Retina (tissue), 1 donor: ENCODE measurements at places on chromosomes 2 and 18.

DNA sequence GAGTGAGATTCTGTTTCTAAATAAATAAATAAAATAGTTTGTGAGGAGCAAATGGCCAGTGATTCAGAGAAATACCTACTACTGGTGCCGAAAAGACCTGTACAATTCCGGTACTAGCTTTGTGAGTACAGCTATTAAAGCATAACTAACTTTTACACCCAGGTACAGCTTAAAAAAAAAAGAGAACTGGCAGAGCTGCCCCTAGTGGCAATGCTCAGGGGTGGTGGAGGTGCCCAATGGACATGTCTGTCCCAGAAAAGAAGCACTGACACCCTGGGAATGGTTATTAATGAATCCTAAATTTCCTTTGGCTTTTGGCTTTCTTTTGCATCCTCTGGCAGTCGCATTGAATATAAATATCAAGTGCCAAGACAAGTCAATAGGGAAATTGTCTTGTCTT lies 87.0 kb downstream of the LIPG start:
- no peak for DNase-seq

DNA sequence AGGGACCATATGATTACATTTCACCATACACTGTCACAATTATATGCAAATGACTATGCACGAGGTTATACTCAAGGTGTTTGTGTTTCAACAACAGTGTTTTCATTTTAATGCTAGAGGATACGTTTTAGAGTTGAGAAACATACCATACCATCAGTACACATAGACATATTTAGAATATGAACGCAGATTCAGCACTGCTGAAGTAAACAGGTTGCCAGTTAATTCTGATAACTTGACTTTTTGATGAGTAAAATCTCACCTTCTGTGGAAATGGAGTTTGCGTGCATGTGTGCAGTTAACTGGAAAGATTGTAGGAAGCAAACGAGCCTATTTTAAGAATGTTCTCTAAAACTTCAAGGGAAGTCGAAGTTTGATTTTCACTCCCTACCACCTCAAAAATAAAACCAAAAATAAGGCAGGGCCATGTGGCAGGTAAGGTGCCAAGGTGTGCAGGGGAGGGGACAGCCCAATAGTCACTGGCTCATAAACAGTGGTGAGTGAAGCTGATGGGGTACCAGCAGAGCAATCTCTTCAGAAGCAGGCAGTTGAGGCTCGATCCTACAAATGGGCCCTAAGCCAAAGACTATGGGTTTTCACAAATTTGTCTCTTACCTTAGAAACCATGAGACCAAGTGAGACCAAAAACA lies 213.1 kb downstream of the IKZF2 start:
- DNase-seq = no peak

DNA sequence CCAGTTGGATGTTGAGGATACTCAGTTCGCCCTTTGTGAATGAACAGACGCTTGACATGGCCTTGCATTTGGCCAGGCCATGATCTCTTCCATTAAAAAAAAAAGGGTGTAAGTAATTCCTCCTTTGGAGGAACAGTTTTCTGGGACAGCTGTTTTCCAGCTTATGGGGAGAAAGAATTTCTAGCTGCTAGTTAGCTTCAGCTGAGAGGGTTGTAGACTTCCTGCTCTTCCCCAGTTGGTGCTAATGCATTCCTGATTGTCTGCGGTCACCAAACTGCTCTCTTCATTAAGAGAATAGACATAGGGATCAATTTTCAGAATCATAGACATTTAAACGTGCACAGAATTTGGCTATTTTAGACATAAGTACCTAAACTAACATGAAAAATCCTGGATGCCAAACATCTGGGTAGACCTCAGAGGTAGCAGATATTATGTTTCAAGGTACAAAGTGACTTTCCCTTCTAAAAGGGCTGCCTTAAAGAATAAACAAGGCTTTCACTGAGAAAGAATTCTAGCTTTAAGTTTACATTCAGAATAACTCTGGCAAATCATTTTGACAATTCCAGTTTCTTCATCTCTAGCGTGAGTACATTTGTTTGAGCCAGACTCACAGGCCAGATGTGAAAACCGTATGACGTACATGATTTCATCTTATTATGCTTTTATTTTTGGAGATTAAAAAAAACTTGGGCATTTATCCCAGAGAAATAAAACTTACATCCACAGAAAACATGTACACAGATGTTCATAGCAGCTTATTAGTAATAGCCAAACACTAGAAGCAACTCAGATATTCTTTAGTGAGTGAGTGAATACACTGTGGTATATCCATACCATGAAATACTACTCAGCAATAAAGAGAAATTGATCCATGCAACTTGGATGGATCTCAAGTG lies 71.2 kb downstream of the MAIP1 start:
- DNase-seq = no peak

DNA sequence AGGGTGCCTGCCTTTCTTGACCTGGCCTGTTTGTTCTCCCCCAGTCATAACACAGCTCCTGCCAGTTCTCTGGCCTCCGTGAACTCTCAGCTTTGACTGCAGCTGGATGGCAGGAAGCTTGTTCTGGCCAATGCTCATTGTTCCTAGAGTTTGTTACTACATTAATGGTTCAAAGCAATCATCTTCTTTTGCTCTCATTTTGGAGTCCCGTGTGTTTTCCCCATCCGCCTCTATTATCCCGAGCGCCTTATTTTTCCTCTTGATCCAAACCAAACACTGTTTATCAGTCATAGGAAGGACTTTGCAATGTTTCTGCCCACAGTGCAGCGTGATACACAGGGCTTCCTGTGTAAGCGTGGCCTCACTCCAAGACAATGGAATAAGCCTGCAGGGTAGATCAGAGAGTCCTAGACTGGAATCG lies 184.3 kb upstream of the APCDD1 start:
- DNase-seq = no peak

DNA sequence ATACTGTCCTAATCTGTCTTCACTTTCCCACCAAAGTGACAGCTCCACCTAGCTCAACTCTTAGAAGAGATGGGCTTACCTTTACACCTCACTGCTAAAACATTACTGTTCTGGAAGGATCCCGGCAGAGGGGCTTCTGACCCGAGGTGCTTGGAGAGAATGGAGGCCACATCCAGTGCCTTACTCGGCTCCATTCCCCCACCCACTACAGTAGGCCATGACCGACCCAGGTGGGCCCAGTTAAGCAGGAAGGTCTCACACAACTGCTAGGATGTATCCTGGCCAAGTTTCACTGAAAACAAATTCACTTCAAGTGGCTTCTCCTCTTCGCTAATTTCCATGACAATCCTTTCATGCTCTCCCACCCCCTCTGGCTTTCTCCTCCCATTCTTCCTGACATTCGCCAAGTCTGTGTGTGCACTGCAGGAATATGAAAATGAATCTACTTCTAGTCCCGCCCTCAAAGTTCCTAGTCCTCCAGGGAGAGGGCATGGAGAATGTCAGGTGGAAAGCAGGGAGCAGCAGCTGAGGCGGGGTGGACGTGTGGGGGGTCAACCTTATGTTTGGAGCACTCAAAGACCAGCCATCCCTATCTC lies 11.8 kb downstream of the WIPF1 start:
- no peak for DNase-seq

DNA sequence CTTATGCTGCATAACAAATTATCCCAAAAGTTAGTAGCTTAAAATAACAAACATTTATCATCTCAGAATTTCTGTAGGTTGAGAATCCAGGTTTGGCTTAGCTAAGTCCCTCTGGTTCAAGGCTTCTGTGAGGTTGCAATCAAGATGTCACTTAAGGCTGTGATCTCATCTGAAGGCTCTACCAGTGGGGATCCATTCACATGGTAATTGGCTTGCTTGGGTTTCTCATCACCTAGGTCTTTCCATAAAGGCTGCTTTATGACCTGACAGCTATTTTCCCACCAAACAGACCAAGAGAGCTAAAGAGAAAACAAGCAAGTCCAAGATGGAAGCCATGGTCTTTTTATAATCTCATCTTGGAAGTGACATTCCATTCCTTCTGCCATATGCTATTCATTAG lies 137.3 kb downstream of the DTNA start:
- DNase-seq = no peak

DNA sequence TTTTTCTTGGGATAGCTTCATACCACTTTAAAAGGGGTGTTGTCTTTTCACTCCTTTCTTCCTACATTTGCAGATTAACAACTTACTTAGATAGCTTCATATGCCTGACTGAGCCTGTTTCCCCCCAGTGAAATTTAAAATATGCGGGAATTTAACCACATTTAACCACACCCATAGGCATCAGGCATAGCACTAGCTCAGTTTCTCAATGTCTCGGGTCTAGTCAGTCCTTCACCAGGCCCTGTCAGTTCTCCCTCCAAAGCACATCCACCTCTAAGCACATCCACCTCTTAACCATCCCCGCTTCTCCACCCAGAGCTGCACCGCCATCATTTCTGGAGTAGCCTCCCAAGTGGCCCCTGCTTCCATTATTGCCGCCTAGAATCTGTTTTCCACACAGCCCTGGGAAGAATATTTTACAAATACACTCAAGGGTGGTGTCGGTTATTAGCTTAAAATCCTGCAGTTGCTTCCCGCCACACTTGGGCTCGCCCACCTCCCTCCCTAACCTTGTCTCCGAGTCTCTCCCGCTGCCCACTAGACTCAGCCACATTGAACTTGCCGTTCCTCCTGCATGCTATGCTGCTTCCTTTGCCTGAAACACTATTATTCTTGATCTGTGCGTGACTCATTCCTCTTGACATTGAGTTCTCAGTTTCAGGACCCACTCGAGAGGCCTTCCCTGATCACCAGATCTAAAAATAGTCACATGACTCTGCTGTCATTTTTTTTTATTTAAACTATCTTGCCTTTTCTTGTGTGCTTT lies 68.3 kb downstream of the SPTBN1 start:
- DNase-seq = no peak

DNA sequence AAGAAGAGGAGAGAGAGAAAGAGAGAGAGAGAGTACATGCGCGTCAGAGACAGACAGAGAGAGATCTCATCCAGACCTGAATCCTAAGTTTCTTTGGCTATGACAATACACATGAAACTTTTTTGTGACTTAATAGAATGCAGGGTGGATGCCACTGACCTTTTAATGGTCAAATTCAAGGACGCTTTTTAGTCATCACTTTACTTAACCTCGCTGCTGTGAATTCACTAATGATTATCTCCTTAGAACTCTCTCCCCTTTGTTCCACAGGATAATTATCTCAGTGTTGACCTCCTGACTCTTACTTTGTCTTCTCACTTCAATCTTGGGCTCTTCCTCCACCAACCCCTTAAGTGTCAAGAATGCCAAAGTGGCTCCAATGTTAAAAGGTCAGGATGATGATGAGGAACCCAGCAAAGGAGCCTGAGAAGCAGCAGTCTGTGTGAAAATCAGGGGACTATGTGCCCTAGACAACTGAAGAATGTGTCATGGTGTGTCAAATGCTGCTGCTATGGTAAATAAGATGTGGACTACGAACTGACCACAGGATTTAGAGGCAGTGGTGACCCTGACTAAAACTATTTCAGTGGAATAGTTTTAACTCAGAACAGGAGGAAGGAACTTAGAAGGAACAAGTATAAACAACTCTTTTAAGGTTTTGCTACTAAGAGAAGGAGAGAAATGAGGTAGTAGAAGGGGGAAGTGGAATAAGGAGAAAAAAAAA lies 382.1 kb downstream of the ZEB2 start:
- no peak for DNase-seq

GRCh38 chr2:221200184-221200839 lies 371.8 kb downstream of the EPHA4 start:
- DNase-seq = no peak

GRCh38 chr18:77899972-77900754 lies 650.5 kb downstream of the GALR1 start:
- DNase-seq = peak; percentile 79

- no peak for DNase-seq
Measured at GRCh38 chr2:181465676-181466375, 8.6 kb downstream of the ITGA4 start.

- peak; percentile 92 for DNase-seq
Measured at GRCh38 chr2:71129902-71130151, 202 bp downstream of the MCEE start.

DNA sequence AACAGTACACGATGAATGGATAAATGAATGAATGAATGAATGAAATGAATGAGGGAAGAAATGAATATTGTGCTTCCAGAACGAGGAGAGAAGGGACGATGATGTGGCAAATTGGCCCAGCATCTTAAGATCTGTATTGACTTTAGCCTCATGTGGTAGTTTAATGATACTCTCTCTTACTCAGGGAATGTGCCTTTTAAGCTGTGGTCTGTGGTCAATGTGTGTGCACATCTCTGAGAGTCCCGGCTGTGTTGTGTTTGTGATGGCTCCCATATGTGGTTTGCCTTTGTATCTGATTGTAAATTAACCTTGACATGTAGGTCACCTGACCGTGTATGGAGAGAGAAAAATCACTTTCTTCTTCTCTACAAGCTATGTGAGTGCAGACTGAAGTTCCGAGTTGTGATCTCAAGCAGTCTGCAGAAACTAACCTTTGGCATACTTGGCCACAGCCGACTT lies 91.2 kb downstream of the NEDD4L start:
- DNase-seq = no peak

- no peak for DNase-seq
Measured at GRCh38 chr2:26217720-26218119, 26.7 kb downstream of the HADHA start.

GRCh38 chr2:20976527-20976926 lies 67.3 kb downstream of the APOB start:
- no peak for DNase-seq

- DNase-seq = no peak
Measured at GRCh38 chr18:57776767-57777166, 26.3 kb downstream of the ATP8B1 start.

DNA sequence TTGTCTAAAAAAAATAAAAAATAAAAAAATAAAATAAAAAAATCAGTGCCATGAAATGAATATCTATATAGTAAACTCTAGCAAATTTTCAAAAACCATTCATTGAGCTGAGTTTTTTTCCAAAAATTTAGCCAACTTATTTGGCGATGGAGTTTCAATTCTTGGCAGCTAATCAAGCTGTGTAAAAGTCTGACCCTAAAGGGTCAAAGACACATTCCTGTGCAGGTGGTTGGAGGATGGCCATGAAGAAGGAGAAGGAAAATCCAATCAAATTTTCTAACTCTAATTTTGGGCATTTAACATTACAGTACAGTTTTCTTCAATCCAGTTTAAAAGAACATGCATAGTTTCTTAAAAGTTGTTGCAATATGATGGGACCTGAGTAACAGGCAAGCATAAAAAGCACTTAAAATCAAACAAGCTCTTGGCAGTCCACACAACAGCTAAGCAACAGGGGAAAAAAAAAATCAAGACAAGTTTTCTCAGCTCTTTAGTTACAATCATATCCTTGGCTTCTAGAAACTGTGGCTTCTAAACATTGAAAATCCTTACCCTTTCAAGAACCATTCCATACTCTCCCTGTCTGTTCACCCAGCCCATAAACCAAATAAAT lies 54.5 kb downstream of the ACVR1 start:
- DNase-seq = no peak

GRCh38 chr18:35804377-35804776 lies 168.1 kb upstream of the RMP24 start:
- DNase-seq = no peak
